ENCODE measurements at places on chromosomes 2 and 18.
A peak's percentile ranks its signal among the peaks of the same experiment; 100 is the strongest.

GRCh38 chr2:9236867-9237266 is 30.3 kb downstream of the ASAP2 start:
- no peak for DNase-seq

GRCh38 chr2:205405194-205405593 is 277.1 kb upstream of the NRP2 start:
- peak; percentile 74 for DNase-seq

DNA sequence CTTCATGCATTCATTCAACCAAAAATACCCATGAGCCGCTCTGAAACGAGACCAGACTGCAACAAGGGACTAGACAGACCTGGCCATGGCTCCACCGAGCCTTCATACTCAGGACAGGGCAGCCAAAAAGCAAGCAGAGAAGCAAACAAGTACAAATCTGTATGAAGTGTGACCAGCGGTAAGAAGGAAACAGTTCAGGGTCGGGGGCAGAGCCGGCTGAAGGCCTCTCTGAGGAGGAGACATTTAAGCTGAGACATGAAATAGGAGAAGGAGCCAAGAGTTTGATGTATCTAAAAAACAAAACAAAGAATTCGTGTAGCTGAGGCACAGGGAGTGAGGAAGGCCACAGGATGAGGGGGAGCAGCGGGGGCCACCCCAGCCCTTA is 21.3 kb upstream of the SLC66A3 start:
- no peak for DNase-seq

- no peak for DNase-seq
These were observed 68.7 kb downstream of the TMEM247 start for GRCh38 chr2:46548103-46548486.

GRCh38 chr2:149187057-149187456 is 143.3 kb upstream of the LYPD6 start:
- DNase-seq, result no peak
